ENCODE measurements at places on chromosomes 7 and 10.

GRCh38 chr7:3336042-3336665, 35.1 kb downstream of the SDK1 start:
- no peak for DNase-seq

GRCh38 chr10:131452926-131453720, 141.6 kb upstream of the TCERG1L start:
- DNase-seq: no peak

GRCh38 chr10:7512487-7512886, 101.7 kb upstream of the SFMBT2 start:
- DNase-seq: peak; percentile 6

DNA sequence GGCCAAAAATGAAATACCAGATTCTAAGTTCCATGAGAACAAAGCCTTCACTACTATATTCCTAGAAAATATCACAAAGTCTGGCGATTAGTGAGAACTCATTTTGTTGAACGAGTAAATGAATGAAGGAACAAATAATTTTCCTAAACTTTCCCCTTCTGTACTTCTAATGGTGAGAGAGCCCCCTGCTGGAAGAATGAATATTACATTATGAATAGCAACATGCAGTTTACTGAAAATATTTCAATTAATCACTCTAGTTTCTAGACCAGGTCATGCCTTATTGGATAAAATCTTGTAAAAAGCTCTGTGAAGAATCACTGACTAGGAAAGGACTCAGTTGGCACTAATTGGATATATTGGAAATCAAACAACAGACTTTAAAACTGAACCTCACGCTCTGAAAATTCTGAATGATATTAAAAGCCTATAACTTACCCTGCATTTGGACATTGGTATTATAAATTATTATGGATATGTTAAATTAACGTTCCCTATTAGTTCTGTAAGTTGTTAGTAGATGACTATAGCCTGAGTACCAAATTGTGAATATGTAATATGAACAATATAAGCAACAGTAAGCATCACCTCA, 32.4 kb upstream of the MTPN start:
- peak; percentile 17 for DNase-seq

- DNase-seq: no peak
These were observed 127.0 kb upstream of the PPIF start for GRCh38 chr10:79220307-79220706.

GRCh38 chr10:63588436-63589167, 67.4 kb downstream of the REEP3 start:
- peak; percentile 25 for DNase-seq

All from Calu3 (cell line).